ENCODE measurements at places on chromosomes 1 and 21.
A peak's percentile ranks its signal among the peaks of the same experiment; 100 is the strongest.

- peak; percentile 22 for DNase-seq
These were observed 522.5 kb downstream of the SMYD3 start for GRCh38 chr1:245984390-245985155.

DNA sequence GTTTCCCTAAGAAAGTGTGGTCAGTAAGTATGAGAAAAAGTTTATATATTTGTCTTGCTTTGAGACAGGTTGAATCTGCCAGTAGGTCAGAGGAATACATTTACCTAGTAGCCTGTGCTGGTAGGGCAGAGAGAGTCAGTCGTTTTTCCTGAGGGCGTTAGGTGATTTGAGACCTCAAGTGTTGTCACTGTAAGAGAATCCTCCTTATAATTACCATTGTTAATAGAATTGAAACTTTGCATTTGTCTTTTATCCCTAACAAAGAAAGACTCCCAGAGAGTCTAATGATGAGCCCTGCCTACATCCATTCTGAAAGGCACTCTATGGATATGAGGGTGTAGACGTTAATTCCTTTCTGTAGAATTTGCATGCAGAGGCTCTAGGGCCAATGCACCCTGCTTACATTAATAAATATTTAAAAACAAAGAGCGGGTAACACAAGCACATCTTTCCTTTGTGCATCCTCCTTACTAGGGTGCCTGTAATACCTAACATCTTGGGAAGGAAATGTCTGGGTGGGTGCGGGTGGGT is 16.4 kb downstream of the PBX1 start:
- no peak for DNase-seq

GRCh38 chr1:30274976-30275621 is 448.3 kb downstream of the MATN1 start:
- no peak for DNase-seq

GRCh38 chr1:40612345-40612831 is 53.1 kb downstream of the RIMS3 start:
- peak; percentile 81 for DNase-seq

DNA sequence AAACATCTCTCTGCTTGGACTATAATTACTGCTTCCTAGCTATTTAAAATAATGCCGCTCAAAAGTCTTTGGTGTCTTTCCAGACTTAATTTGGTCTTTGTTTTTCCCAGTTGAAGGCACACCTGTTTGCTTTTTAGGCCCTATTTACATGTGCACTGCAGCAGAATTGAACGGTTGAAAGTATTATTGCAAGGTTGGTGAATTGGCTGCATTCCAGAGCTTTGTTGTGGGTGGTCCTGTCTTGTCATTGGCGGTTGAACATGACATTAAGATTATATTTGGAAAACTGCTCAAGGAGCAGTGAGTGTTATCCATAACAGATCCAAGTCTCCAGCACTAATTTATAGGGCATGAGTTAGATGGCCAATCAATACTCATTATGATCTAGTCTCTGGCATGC is 656.3 kb downstream of the PTPRC start:
- peak; percentile 17 for DNase-seq

GRCh38 chr1:116356673-116357072 is 16.4 kb upstream of the ATP1A1 start:
- DNase-seq, result no peak

DNA sequence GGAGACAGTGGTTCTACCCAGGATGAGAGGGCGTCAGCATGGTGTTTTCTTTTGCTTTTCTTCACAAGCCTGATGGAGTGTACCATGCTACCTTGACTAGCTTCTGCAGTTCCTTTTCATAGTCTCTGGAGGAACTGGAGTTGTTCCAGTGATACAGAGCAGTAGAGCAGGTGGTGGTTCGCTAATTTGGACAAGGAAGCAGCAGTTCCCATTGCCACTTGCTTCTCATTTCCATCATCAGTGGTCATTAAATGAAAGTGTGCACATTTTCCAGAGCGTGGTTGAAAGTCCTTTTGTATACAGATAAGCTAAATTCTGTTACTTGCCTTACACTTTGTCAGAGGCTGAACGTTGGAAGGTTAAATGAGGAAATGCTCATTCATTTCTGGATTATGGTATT is 182.3 kb downstream of the C1orf21 start:
- DNase-seq, result peak; percentile 59

DNA sequence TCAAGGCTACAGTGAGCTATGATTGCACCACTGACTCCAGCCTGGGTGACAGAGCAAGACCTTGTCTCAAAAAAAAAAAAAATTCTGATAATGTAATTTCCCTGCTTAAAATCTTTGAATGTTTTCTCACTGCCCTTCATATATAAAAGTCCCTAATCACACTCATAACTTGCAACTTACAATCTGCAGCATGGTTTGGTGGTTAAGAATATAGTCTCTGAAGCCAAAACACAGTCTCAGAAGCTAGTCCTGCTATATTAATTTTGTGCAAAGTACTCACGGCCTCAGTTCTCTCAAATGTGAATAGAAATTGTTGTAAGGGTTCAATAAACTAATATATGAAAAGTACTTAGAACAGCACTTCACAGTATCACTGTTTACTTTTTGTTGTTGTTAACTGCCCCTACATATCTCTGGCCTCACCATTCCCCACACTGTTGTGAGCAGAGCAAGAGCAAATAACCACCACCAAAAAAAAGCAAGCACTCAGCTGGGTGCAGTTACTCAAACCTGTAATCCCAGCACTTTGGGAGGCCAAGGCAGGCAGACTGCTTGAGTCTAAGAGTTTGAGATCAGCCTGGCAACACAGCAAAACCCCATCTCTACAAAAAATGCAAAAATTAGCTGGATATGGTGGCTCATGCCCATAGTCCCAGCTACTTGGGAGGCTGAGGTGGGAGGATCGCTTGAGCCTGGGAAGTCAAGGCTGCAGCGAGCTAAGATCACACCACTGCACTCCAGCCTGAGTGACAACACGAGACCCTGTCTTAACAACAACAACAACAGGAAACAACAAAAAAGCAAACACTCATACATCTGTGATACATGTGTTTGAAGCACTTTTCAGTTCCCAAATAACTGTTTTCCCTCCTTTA is 22.4 kb downstream of the ASH1L start:
- DNase-seq, result no peak

- DNase-seq, result no peak
These were observed 363.7 kb downstream of the SETD4 start for GRCh38 chr21:35696644-35697043.

- no peak for DNase-seq
These were observed 5.9 kb downstream of the PRRX1 start for GRCh38 chr1:170669586-170670530.

DNA sequence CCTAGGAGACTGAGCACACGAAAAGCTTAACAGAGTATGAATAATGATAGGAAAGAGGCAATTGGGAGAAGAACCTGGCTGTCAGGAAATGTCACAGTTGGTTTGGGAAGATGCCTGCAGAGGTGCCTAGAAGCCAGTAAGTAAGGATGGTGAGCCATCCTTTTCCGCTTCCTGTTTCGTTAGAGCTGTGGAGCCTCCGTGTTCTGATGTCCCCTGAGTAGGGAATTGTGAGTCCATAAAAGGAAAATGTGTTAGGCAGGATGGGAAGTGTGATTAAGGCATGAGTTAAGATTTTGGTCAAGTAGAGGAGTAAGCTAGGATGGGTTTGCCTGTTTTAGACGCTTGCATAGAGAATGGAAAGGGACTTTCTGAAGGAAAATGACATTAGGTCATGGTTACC is 9.0 kb downstream of the CLIC4 start:
- no peak for DNase-seq

GRCh38 chr21:36115138-36115730 is 19.6 kb upstream of the CBR3 start:
- no peak for DNase-seq

DNA sequence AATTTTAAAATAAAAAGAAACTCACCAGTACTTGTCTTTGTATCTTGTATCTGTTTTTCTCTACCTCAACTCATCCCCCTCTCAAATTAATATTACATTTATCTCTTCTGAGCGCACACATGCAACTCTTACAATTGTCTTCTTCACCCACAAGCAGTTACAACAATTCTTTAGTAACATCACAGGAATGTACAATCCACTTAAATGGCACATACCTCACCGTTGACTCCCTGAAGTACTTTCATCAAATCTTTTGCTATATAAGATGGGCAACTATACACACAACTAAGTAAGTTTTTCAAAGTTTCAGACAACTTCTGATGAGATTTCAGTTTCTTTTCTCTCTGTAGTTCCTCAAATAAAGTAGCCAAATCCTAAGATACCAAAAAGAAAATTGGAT is 28.3 kb downstream of the HEATR1 start:
- no peak for DNase-seq

DNA sequence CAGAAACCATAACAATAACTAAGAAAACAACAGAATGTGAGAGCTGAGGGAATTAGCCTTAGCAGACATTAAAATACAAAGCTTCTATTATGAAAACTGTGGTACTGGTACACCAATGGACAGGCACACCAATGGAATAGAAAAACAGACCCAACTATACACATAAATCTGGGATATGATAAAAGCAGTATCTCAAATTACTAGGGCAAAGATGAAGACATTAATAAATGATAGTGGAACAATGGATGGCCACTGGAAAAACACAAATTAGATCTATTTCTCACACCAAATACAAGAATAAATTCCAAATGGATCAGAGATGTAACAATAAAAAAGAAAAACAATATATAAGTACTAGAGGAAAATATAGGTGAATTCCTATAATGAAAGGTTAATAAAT is 65.4 kb upstream of the SLFNL1 start:
- DNase-seq, result no peak

DNA sequence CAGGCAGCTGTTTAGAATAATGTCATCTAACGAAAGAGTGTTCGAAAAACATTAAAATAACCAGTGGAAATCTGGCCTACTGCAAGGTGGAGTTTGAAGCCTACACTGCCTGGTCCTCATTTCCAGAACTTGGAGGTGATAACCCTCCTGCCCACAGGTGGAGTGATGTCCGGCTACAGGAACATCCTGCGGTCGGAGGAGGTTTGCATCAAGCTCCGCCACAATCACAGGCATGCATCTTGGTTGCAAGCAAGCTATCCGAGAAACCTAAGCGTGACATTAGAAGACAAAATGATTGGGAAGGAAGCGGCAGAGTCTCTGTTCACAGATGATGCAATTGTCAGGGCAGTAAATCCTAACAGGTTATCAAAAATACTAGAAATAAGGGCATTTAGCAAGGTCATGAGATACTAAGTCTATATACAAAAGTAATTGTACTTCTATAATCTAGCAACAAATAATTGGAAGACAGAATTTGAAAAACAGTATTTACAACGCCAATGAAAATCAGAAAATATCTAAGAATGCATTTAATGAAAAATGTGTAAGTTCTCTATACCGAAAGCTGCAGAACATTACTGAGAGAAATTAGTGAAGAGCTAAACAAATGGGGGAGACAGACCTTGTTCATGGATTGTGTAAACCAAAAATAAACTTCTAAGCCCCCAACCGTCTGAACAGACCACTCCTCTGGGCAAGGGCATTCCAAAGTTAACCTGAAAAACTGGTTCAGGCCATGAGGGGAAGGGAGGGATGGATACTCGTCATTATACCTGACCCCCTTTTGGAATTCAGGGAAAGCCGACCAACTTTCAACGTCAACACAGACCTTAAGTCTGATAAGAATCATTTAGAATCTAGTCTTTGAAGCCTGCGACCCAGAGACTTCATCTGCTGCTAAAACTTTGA is 4.7 kb upstream of the SLC19A1 start:
- DNase-seq, result no peak

- no peak for DNase-seq
These were observed 33.8 kb downstream of the TMCO1 start for GRCh38 chr1:165734906-165735305.

GRCh38 chr1:235211517-235211916 is 50.5 kb upstream of the RBM34 start:
- DNase-seq, result no peak

GRCh38 chr1:38451541-38451993 is 405.0 kb upstream of the POU3F1 start:
- peak; percentile 87 for DNase-seq

GRCh38 chr21:35427320-35428000 is 378.4 kb upstream of the RUNX1 start:
- no peak for DNase-seq

- peak; percentile 53 for DNase-seq
These were observed 33.3 kb upstream of the KCNE1 start for GRCh38 chr21:34545079-34545884.

DNA sequence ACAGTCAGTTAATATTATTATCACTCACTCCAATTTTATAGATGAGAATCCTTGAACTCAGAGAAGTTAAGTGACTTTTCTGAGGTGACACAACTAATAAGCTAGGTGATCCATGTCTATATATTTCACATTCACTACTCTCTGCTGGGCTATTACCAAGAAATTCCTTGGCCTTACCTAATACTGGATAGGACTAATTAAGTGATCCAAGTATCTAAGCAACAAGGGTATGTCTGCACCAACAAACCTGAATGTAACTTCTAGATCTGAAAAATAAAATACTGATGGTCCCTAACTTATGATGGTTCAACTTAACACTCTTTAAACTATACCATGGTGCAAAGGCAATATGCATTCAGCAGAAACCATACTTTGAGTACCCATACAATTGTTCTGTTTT is 14.8 kb upstream of the CASQ2 start:
- DNase-seq, result no peak

- DNase-seq, result no peak
These were observed 51.2 kb downstream of the DNTTIP2 start for GRCh38 chr1:93827633-93828366.

- DNase-seq, result no peak
These were observed 62.3 kb upstream of the HIVEP3 start for GRCh38 chr1:41980827-41981653.

DNA sequence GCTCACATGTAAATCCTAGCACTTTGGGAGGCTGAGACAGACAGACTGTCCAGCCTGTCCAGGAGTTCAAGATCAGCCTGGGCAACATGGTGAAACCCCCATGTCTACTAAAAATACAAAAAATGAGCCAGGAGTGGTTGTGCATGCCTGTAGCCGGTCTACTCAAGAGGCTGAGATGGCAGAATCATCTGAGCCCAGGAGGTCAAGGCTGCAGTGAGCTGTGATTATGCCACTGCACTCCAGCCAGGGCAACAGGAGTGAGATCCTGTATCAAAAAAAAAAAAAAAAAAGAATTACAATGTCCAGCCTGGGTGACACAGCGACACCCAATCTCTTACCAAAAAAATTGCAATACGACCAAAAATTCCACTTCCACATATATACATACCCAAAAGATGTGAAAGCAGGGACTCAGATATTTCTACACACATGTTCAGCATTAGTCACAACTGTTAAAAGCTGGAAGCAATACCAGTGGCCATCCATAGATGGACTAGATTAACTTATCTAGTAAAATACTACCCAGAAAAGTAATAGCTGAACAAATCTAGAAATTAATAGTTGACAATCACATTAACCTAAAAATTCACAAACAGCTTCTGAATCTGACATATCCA is 49.2 kb downstream of the ASH1L start:
- DNase-seq, result no peak

DNA sequence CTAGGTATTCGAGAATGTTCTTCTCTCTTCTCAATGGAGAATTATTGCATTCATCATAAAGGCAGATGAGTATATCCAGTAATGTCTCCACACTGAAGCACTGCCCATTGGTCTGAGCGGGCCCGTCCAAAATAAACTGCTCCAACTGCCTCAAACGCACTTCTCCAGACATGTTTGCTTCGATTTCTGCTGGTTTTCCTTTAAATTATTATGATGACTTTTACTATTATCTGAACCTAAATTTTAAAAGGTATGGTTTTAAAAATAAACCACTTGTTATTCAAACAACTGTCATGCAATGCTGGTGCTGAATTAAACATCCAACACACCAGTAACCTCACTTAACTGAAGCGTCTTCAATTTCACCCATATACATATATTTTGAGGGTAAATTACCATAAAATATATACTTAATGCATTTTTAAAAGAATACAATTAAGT is 1.3 kb downstream of the CDC42BPA start:
- DNase-seq, result peak; percentile 51

Measured in tongue (tissue), 3 donors.